ENCODE measurements at places on chromosomes 4 and X.

GRCh38 chrX:97597954-97598353 is 714.2 kb downstream of the RPA4 start:
- DNase-seq = no peak

GRCh38 chr4:85720735-85721134 is 245.8 kb downstream of the ARHGAP24 start:
- DNase-seq = no peak

GRCh38 chrX:25206778-25207177 is 191.0 kb upstream of the ARX start:
- no peak for DNase-seq

DNA sequence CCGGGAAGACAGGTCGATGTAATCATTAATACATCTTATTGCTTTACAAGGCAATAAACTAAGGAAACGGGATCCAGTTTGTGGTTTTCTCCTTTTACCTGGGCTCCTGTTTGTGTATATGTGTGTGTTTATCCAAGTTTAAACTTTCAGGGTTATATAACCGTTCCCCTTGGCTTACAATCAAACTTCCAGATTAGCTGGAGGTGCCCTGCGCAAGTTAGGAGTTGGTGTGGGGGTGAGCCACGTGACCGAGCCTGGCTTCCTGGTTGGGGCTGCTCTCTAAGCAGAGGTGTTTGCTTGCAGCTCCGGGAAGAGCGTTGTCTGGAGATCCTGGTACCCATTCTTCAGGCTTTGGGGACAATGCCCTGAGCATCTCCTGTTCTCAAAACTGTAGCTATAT is 129.2 kb downstream of the FHDC1 start:
- no peak for DNase-seq

GRCh38 chr4:167238226-167238625 is 3.9 kb upstream of the SPOCK3 start:
- DNase-seq = no peak

GRCh38 chr4:22416403-22416802 is 99.5 kb downstream of the ADGRA3 start:
- no peak for DNase-seq

GRCh38 chr4:170591076-170591475 is 501.3 kb upstream of the AADAT start:
- no peak for DNase-seq

DNA sequence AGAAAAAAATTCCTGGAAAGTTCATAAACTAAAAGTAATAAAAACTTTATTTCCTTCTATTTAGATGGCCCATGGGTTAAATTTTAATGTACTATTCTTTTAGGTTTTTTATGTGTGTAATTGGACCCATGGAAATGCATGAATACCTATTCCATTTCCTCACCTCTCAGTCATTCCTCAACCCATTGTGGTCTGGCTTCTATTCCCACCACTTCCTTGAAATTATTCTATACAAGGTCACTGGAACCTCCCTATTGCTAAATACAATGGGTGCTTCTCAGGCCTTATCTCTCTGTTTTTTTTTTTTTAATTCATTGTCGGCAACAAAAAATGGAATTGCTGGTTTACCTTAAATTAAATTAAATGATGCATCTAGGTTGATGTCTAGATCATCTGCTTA is 17.2 kb downstream of the SLC39A8 start:
- DNase-seq = no peak

DNA sequence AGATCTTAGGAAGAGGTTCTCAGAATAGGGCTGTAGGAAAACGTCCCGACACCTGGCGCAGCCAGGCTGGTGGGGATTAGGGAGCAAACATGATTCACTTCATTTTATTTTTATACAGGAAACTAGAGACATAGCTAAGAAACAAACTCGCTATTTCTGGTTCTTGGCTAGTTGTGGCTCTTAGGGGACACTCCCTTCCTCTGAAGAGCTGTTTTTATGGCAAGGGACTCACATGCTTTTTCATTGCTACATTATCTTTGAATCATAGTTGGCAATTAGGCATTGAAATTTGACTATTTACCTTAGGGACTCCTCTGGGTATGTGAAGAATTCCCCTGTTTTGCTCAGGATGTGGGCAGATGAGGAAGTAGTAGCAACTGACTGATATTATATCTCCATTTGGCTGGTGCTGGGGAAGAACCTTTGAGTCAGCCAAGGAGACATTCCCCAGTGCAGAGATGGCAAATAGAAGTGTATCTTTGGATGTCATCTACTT is 174.5 kb downstream of the SMIM20 start:
- no peak for DNase-seq

DNA sequence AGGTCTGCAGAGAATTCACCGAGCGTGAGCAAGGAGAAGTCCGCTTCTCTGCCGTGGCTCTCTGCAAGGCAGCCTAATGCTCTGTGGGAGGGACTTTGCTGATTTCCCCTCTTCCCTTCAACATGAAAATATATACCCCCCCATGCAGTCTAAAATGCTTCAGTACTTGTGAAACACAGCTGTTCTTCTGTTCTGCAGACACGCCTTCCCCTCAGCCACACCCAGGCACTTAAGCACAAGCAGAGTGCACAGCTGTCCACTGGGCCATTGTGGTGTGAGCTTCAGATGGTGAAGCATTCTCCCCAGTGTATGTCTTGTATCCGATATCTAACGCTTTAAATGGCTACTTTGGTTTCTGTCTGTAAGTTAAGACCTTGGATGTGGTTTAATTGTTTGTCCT is 11.3 kb downstream of the UCHL1 start:
- no peak for DNase-seq

DNA sequence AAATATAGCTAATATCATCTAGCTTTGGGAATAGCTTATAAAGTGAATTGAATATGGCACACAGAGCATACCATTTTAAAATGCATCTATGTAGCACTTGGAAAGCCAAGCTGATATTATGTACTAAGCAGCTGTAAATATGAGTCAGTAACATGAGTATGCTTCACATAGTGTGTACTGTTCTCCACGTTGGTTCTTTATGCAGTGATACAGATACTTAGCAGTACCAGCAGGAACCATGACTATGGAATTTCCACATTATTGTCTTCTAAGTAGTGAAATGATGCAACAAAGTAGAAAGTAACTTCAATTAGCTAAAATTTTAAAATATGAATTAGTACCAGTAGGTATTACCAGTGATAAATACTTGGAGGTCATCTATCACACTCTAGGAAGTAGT is 320.1 kb downstream of the BMPR1B start:
- DNase-seq = no peak

DNA sequence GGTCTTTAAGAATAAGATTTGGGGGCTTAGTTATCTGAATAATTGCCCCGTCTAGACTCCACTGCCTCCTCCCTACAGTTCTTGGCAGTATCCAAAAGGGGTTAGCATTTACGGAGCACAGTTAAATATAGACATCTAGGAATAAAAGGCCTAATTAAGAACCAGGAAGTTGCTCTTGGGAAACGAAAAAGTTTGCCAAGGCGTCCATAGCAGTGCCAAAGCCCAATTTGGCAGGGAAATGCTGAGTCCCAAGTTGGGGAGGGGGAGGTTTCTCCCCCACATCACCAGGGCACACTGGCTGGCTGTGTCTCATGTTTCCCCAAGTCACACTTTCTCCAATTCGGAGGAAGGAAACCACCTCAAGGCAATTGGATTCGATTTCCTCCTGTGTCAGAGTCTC is 338.7 kb downstream of the FBXW7 start:
- DNase-seq = no peak

DNA sequence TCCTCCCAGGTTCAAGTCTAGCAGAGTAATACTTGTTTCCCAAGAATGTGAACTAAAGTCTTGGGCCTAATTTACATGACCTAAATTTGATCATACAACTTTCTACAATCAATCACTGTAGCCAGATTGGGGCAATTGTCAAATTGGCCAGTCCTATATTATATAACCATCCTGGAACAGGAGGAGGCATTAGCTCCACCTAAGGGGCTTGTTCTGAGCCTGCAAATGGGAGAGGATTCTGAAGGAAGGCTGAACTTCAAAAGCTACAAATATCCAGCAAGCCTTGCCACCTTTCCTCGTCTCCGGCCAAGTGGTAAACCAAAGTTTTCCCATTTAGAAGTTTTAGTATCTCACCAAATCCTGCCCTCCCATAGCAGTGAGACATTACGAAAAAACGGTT is 1289.6 kb upstream of the TENM3 start:
- no peak for DNase-seq
